Activated T-cell treated with anti-CD3 and anti-CD28 coated beads, Interleukin-2, amount 50 U/mL, for 72 hours (primary cell): ENCODE measurements at places on chromosomes 13 and 19.

DNA sequence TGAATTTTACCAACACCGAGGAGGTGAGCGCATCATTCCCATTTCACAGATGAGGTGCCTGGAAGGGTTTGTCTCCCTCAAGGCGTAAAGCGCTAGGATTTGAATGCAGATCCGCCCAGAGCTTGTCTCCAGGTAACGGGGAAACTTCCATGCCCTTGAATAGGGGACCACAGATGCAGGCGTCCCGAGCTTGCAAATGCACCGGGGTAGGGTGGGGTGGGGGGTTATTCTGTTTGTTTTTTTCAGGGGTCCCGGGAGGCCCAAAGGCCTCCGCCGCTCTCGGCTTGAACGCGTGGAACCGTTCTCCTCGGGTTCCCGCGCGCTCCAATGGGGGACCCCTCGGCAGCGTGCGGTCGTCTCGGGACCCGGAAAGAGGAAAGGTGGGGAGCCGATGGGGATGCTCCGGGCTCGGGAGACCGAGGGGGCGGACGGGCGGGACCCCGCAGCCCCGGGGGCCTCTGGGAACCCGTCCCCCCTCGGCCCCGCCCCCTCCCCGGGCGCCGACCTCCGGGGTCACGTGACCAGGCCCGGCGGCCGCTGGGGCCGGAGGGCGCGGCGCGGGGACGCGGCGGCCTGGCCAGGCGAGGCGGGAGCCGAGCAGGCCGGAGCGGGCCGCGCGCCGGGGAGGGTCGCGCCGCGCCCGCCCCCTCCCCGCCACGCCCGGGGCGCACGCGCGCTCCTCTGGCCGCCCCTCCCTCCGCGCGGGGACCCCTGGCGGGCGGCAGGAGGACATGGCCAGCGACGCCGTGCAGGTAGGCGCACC is at the start of gene PKN1:
Gene PKN1, plus strand, starts transcription at position 516 of the 763 bp plus-strand sequence. Its CDS starts 216 bp downstream, at position 732.
- peak; percentile 67 for DNase-seq

- peak; percentile 48 for DNase-seq
These were observed 7.9 kb downstream of the ITPKC start for GRCh38 chr19:40724855-40725254.

DNA sequence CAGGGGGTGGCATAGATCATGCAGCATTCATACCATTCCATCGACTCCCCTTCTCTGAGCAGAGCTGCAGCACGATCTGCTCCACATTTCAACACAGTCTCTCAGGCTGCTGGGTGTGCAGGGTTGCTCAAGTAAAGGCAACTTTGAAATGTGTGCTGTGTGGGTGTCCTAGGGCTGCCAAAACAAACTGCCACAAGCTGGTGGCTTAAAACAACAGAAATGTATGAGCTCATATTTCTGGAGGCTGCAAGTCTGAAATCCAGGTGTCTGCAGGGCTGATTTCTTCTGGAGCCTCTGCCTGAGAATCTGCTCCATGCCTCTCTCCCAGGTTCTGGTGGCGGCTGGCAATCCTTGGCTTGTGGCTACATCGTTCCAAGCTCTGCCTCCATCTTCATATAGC is 63.7 kb upstream of the WDFY2 start:
- no peak for DNase-seq

GRCh38 chr19:55119053-55119452 is 1.6 kb upstream of the PPP1R12C start:
- DNase-seq: no peak

DNA sequence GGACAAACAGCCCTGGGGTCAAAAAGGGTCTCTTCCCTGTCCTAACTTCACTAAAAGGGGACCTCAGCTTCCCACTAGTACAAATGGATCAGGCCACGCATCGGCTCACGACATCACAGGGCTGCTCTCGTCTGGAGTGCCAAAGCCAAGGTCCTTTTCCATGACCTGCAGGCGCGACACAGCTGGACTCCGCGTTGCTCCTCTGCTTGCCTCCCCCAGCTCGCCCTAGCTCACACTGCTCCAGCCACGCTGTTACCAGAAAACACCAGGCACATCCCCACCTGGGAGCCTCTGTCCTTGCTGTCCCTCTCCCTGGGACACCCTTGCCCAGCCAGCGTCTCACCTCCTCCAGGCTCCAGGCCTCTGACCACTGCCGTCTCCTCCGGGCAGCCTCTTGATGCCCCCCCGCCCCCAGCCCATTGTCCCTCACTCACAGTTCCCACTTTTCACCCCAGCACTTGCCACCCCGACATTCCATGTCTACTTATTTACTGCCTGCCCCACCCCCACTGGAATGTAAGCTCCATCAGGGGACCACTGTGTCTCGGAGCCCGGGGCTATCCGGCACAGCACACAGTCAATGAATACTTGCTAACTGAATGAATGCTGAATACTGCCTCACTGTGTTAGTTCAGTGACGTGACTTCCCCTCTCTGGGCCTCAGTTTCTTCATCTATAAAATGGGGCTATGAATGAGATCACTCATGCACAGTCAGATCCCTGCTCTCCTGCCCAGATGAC is 20.7 kb downstream of the AKT2 start:
- DNase-seq: no peak

GRCh38 chr19:4444765-4445741 is 12.5 kb downstream of the UBXN6 start:
- DNase-seq: no peak

- no peak for DNase-seq
These were observed 7.2 kb downstream of the GAS6 start for GRCh38 chr13:113856716-113857065.

- DNase-seq: no peak
These were observed 43.0 kb downstream of the STK24 start for GRCh38 chr13:98533912-98534311.

DNA sequence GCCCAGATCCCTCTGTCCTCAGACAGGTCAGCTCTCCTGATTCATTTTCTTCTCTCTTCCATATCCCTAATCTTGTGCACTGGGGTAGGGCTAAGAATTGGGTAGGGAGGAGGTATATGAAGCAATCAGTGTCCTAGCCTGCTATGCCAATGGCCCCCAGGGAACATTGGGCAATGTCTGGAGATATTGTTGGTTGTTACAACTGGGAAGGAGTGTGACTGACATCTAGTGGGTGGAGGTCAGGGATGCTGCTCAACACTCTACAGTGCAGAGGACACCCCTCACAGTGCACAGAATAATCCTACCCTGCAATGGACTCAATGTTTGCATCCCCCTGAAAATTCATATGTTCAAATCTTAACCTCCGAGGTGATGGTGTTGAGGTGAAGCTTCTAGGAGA is 57.5 kb downstream of the CPAMD8 start:
- no peak for DNase-seq

- no peak for DNase-seq
These were observed 79.2 kb upstream of the UQCRFS1 start for GRCh38 chr19:29292153-29292552.

DNA sequence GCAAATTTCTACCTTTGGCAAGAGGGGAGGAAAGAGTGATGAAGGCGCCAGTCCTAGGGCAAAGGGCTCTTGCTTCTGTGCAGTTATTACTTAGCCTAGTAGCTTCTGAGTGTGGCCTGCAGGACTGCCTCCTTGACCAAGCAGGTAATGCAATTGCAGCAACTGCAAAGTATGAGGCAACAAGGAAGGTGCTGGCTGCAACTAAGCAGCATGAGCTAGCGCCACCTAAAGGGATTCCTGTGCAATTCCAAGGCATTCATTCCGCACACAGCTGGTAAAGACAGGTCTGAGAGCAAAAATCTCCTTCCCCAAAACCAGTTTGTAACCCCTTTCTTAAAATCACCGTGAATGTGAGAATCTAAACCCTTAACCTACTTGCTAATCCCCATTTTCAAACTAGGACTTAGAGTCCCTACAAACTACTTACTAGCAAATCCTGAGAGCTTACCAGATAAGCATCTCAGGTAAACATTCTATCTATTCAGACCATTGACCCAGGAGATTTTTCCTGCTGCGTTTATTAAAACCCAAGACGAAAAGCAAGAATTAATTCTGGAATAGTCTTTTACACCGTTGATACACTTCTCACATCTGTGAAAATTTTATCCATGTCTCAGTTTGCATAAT is 62.9 kb downstream of the DCT start:
- no peak for DNase-seq

GRCh38 chr13:40069173-40070044 is 413.9 kb downstream of the COG6 start:
- peak; percentile 71 for DNase-seq

- DNase-seq: no peak
These were observed 50.9 kb upstream of the ATP12A start for GRCh38 chr13:24629320-24629719.

- DNase-seq: peak; percentile 23
These were observed 347.2 kb downstream of the ZNF536 start for GRCh38 chr19:30719189-30719998.

DNA sequence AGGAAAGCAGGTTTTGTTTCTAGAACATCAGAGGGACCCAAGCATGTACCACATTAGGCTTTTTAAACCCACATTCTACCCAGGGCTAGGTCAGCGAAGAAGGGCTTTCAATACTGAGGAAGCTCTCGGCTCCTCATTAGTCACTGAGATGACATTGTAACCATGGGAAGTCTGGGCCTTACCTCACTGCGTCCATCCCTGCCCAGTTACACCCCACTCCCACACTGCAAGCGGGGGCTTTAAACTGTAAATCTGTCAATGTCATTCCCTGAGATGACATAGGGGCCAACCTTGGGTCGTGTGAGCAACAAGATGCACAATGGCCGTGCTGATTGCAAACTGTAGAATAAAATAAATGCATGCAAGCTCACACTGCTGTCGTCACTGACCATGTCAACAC is 21.7 kb upstream of the TFDP1 start:
- no peak for DNase-seq

GRCh38 chr13:44412346-44412935 is 38.8 kb downstream of the SERP2 start:
- DNase-seq: no peak

DNA sequence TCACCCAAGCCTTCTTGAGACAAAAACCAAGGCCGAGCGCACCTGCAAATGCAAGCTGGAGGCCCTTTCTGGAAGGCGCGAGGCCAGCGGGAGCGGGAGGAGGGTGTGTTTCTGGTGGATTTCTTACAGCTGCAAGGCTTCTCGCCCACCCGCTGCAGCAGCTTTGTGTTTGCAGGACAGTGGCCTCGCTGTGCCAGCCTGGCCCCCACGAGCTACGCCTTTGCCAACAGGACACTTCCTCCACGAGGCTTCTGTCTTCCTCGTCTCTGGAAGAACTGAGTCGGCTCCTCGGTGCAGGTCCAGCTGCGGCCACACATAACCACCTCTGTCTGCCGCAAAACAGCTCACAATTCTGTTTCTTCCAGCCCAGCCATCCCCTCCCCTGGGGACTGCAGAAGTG is 10.1 kb downstream of the ATCAY start:
- DNase-seq: no peak

DNA sequence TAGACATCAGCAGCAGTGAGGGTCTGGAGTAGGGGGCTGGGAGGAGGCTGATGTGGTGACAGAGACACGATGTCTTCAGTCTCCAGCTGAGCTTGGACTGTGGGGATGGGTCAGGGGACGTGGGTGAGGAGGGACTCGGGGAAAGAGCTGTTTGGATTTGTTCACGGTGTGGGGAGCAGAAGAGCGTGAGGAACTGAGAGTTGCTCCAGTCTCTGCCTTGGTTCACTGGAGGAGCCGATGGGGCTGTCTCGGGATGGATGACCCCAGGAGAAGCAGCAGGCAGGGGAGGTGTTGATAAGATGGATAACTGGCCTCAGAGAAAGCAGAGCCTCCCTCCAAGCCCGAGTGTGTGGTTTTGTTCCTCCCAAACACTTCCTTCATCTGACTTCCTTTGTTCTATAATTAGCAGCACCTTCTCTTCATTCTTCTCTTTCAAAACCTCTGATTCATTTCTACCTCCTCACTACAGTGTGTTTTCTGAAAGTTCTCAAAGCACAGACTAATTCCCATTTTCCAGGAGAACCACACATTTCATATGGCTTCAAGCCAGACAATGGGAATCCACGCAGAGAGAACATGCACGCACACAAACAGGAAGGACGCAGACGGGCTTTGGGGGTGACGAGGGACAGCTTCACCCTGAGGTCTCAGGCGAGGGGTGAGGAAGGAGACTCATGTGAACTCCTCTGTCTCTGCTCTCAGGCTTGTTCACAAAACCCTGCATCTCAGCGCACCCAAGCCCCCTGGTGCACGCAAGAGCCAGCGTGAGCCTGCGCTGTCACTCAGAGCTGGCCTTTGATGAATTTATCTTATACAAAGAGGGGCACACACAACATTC is 18.6 kb downstream of the LAIR2 start:
- DNase-seq: no peak

GRCh38 chr19:11456659-11457058 is 21.2 kb downstream of the PRKCSH start:
- no peak for DNase-seq

DNA sequence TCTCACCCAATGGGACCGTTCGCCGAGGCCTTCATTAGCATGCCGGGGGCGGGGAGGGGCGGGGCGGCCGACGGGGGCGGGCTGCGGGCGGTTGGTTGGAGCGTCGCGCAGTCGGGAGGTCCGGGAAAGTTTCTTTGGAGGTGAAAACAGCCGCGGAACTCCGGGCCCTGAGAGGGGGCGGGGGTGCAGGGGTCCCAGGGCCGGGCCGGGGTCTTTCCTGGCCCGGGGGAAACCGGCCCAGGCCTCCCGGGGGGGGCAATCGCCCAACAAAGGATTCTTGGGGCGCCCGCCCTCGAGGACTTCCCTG is at the start of gene HMG20B:
Gene HMG20B, plus strand, starts transcription at position 90 of the 307 bp plus-strand sequence. CDS start 366 bp downstream, outside the sequence.
- no peak for DNase-seq

DNA sequence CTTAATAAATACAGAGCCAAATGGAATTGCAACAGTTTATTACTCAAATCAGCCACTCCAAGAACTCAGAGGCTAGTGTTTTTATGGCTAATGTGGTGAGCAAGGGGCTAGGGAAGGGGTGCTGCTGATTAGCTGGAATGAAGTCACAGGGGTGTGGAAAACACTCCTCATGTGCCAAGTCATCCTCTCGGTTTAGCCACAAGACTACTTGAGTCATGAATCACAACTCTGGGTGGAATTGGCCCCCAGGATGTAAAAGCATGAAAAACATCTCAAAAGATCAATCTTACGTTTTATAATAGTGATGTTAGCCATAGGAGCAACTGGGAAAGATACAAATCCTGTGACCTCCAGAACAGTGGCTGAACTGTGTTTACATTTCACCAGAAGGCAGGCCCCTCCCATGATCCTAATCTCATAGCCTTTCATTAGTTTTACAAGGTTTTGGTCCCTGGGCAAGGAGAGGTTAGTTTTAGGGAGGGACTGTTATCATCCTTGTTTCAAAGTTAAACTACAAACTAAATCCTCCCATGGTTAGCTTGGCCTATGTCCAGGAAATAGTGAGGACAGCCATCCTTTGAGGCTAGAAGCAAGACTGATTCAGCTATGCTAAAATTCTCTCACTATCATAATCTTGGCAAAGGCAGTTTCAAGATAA is 2020.1 kb upstream of the PCDH20 start:
- DNase-seq: no peak

- no peak for DNase-seq
These were observed 16.2 kb upstream of the CPB2 start for GRCh38 chr13:46121033-46121432.

GRCh38 chr19:10118960-10119359 is 739 bp downstream of the EIF3G start:
- DNase-seq: peak; percentile 24

GRCh38 chr19:57231686-57232085 is 863 bp downstream of the AURKC start:
- DNase-seq: no peak

GRCh38 chr13:92717857-92718256 is 508.8 kb upstream of the GPC6 start:
- DNase-seq: no peak
